ENCODE measurements at places on chromosomes 16 and 17.
A peak's percentile ranks its signal among the peaks of the same experiment; 100 is the strongest.

DNA sequence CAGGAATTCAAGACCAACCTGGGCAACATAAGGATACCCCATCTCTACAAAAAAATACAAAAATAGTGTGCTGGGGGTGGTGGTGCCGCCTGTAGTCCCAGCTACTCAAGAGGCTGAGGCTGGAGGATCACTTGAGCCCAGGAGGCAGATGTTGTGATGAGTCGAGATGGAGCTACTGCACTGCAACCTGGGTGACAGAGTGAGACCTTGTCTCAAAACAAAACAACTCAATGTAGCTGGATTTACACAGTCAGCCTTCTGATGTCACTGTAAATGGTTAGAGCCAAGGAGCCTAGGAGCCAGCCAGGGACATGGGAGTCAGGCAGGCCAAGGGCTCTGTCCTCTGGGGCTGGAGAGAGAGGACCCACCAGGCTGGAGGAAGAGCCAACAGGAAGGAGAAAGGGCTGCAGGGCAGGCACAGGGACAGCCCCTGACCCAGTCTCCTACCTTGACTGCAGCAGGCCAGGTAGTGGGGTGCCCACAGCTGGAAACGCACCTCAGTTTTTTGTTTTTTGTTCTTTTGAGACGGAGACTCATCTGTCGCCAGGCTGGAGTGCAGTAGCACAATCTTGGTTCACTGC, 8.4 kb downstream of the CDIPT start:
- no peak for DNase-seq

- no peak for DNase-seq
Observed at GRCh38 chr17:60640503-60640902, 37.1 kb upstream of the BCAS3 start.

- DNase-seq, result peak; percentile 72
Observed at GRCh38 chr17:37770631-37771518, 26.0 kb upstream of the HNF1B start.

DNA sequence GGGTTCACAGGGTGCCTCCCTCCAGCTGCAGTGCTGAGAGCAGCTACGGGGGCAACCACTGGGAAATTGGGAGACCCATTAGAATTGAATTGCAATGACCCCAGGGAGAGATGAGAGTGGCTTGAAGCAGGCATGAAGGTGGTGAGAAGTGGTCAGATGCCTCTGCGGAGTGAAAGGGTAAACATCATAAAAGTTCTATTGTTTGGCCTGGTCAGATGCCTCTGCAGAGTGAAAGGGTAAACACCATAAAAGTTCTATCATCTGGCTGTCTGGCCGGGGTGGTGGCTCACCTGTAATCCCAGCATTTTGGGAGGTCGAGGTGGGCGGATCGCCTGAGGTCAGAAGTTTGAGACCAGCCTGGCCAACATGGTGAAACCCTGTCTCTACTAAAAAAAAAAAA, 53.5 kb downstream of the TNFRSF13B start:
- no peak for DNase-seq

- no peak for DNase-seq
Observed at GRCh38 chr16:51755039-51755501, 604.0 kb upstream of the SALL1 start.

DNA sequence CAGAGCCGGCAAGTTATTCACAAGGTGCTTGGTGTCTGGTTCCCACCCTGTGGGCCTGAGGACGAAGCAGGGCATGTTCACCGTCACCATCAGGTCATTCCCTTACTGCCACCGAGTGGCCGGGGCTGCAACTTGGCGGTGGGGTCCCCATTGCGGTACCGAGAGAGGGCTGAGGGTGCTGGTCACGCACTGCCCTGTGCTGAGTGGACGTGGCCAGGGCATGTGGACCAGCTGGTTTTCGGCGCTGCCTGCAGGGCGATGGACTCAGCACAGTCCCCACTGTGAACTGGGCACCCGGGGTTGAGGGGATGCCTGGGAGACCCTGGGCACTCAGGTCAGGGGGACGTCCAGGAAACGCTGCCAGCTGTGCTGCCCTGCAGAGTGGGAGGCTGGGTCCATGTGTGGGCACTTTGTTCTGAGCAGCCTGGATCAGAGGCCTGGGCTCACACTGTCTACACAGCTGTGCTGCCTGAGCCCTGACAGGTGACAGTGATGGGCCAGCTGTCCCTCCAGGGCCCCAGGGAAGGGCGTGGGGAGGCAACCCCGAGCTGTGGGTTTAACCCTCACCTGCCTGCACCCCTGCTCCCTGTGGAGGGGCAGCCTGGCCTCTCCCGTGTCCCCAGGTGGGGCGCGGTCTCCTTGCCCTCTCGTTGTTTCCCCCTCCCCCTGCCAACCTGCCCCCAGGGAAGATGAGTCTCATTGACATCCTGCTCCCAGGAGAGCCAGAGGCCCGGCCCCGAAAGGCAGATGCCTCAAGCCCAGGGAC, 39.3 kb upstream of the GNG13 start:
- no peak for DNase-seq

GRCh38 chr17:59756236-59756818, 48.9 kb downstream of the VMP1 start:
- DNase-seq, result no peak

- no peak for DNase-seq
Observed at GRCh38 chr16:63922560-63922959, 1199.3 kb downstream of the CDH11 start.

DNA sequence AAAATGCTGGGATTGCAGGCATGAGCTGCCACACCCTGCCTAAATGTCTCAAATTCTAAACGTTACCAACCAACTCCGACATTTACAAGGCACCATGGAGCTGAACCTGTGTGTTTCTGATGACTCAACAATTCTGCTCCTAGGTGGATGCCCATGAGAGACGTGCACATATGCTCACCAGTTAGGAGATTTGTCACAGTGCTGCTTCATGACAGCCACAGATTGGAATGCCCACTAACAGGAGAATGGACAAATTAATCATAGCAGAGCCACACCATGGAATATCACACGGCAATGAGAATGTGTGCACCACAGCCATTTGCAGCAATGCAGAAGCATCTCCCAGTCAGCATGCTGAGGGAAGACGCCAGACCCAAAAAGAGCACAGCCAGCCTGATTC, 8.0 kb upstream of the KCNG4 start:
- DNase-seq, result no peak

DNA sequence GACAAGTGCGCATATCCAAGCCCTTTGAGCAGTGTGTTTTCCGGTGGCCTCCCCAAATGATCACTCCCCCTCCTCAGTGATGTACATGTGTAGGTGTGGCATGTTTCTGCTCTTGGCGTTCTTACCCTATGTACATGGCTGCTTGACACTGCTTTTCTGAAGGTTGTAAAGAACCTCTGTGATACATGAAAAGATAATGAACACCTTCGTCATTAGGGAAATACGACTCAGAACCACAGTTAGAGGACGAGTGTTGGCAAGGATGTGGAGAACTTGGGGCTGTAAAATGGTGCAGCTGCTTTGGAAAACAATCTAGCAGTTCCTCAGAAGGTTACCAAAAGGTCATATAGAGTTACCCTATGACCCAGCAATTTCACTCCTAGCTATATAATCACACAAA, 28.6 kb downstream of the CEP95 start:
- no peak for DNase-seq

DNA sequence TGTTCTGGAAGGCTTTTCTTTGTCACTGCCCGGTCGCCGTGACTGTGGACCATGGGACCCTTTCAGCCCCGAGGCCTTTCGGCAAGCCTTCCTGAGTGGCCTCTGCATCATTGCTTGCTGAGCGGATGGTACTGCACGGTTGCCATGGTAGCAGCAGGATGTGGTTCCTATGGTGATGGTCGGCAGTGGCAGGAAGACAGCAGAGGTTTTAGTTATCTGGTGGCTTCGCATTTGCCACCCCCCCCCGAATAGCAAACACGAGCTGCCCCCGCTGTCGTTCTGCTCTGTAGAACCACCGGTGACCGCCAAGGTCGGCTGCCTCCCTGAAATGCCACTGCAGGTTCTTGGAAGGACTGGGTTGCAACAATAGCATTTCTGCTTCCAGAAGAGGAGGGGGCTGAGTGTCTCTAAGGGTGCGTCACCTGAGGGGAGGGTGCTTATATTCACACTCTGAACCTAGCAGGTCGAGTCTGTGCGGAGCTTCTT, 76.6 kb downstream of the CMIP start:
- peak; percentile 77 for DNase-seq

DNA sequence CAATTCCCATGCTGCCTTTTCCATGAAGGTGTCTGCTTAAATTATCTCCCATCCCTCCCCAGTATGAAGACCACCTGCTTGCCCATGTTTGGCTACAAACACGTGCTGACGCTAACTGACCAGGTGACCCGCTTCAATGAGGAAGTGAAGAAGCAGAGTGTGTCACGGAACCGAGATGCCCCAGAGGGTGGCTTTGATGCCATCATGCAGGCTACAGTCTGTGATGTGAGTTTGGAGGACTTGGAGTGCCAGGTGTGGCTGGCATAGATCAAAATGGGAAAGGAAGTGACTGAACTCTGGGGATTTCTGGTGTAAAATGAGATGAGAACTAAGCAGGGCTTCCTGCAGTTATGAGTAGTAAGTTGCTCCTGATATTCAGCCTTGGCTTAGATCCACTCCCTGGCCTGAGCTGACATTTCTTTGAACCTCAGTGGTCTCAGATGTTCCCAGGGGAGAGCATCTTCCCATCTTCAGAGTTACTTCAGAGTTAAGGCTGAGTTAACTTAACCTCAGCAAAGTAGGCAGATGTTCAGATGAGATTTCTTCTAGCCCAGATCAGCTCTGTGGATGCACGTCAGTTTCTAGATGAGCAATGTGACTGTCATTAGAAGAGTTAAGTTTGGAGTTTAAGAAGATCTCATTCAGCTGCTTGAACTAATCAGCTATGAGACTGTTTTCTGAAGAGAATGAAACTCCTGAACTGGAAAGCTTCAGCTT, 32.7 kb downstream of the ITGB3 start:
- DNase-seq, result no peak

DNA sequence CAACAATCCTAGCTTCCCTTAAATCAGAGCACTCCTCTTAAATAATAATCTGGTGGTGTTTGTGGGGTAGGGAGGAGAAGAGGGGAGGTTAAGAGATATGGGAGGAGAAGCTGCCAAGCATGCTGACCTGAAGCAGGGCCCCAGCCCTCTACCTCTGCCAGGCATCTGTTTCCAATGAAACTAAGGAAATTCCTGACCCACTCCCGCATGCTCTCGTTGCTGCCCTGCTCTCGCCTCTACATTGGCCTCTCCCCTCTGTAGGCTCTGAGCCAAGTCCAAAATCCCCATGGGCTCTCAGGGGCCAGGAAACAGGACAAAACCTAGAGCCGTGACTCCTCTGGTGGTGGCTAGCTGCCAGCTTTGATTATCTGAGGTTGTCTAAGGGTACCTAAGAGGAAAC, 559.5 kb upstream of the CDH11 start:
- no peak for DNase-seq

GRCh38 chr17:48995304-48995973, 1.7 kb upstream of the IGF2BP1 start:
- DNase-seq, result no peak

GRCh38 chr17:61538480-61538879, 52.5 kb downstream of the NACA2 start:
- DNase-seq, result no peak

- no peak for DNase-seq
Observed at GRCh38 chr16:50909831-50910735, 168.2 kb downstream of the CYLD start.

DNA sequence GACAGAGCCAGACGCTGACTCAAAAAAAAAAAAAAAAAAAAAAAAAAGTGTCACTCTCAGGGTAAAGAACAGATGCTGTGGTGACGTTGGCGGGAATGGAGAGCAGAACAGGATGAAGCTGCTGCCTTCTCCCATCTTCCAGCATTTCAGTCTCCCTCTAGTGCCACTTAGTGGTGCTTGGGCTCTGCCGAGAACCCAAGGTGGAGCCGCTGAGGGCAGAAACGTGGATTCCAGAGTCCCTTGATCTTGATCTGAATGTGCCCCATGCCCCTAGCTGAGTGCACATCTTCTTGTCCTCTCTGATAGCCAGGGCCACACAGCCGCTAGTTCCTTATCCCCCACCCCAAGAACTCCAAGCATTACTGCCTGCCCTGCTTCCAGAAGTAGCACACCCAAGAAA, 43.2 kb upstream of the FA2H start:
- no peak for DNase-seq

GRCh38 chr17:18136357-18136756, 27.8 kb downstream of the MYO15A start:
- no peak for DNase-seq

GRCh38 chr17:64196601-64197000, 66.5 kb downstream of the TEX2 start:
- no peak for DNase-seq

GRCh38 chr17:61225178-61225882, 174.3 kb upstream of the TBX2 start:
- DNase-seq, result no peak

DNA sequence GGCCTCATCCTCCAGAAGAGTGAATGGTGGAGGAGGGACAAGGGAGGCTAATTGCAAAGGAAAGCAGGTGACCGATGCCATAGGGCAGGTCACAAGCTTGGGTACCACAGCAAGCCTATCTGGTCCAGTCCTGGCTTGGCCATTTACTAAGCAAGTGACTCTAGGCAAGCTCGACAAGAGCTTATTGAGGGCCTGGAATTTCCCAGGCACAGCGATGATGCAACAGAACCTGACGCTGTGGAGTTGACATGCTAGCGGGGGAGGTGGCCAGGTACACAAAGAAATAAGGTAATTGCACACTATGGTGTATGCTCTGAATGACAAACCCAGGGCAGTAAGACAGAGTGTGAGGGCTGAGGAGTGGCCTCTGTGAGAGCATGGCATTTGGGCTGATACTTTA, 98.5 kb downstream of the PGS1 start:
- DNase-seq, result no peak

- no peak for DNase-seq
Observed at GRCh38 chr17:40490982-40491381, 10.4 kb downstream of the TNS4 start.

DNA sequence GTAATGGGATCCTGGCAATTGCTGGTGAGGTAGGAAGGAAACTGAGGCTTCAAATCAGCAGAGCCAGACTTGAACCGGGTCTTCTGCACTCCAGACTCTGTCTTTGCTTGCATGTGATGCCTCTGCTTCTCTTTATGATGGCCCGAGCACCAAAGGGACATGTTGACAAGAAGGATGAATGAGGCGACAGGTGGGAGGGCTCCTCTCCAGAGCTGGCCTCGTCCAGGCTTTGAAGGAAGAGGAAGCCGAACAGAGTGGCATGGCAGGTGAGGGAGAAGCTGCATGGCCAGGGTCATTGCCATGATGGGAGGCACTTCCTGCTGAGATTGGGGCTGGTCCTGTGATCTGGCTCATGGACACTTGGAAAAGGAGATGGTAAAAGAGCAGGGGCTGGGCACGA, 40.8 kb downstream of the AKAP1 start:
- DNase-seq, result no peak

- no peak for DNase-seq
Observed at GRCh38 chr17:78397681-78398101, 19.2 kb downstream of the PGS1 start.

DNA sequence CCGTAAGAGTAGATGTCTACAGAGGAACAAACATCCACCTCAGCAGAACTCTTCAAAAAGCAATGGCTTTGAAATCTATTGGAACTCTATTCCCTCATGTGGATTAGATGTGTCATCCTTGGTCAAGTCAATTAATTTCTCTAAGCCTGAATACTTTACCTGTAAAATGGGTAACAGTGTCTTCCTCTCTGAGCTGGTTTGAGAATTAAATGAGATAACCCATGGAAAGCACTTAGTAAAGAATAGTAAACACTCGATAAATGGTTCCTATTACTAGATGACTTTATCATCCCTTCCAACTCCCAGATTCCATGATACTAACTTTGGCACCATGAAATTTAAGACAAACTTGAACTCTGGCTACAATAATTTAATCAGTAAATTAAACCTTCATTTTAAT, 89.1 kb downstream of the SKAP1 start:
- no peak for DNase-seq

- no peak for DNase-seq
Observed at GRCh38 chr16:82083710-82084353, 48.8 kb downstream of the HSD17B2 start.

- DNase-seq, result no peak
Observed at GRCh38 chr17:10105513-10106001, 92.8 kb downstream of the GAS7 start.
